ENCODE measurements at places on chromosomes 4 and X.

DNA sequence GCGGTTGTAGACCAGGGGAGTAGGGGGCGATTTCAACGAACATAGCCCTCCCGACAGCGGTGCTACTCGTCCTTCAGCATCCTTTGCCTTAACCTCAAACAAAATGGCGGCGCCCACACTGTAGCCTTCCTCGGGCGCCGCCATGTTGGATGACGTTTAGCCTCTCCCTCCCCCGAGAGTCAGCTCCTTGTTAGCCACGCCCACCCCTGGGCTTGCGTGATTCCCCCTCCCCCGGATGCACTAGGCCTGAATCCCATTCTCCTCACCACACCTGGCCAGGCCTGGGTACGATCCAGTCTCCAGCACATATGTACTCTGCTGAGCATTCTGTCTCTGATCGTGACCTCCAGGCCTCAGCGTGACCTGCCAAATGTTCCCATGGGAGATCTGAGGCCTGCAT lies 49.0 kb upstream of the ZNF157 start:
- no peak overlapping the region for H3K4me3 ChIP-seq
- no peaks in the 10 kb centered on the region for H3K27me3 ChIP-seq
- H3K36me3 ChIP-seq = no peaks in the 10 kb centered on the region
- H3K27ac ChIP-seq = no peak overlapping the region
- no peak for DNase-seq

GRCh38 chrX:96692890-96693289 lies 8.2 kb downstream of the DIAPH2 start:
- H3K4me3 ChIP-seq = no peak overlapping the region
- no peak overlapping the region for H3K27ac ChIP-seq
- DNase-seq = no peak
- H3K27me3 ChIP-seq = no peaks in the 10 kb centered on the region
- H3K4me1 ChIP-seq = no peaks in the 10 kb centered on the region
- H3K36me3 ChIP-seq = peaks cover 1% of the 10 kb centered on the region

DNA sequence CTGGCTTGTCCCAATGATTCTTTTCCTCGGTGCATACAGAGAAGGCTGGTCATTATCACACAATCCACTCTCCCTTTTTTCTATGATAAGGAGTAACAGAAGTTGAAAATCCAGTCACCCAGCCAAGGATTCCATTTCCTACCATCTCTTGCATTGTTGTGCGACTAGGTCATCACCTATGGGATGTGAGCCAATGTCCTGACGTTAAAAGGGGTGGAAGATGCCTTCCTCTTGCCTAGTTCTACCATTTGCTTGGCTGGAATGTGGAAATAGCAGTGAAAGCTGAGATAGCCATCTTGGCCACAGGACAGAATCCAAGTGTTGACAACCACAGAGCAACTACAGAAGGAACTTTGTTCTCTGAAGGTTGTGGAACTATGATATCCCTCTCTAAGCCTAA lies 132.2 kb upstream of the KIT start:
- no peak overlapping the region for H3K4me3 ChIP-seq
- H3K27me3 ChIP-seq = no peaks in the 10 kb centered on the region
- H3K36me3 ChIP-seq = no peaks in the 10 kb centered on the region
- no peaks in the 10 kb centered on the region for H3K4me1 ChIP-seq
- H3K27ac ChIP-seq = no peak overlapping the region

- no peaks in the 10 kb centered on the region for H3K27me3 ChIP-seq
- DNase-seq = peak; percentile 33
- H3K27ac ChIP-seq = peak overlapping the region; percentile 65
- H3K4me1 ChIP-seq = peaks cover 55% of the 10 kb centered on the region
- H3K4me3 ChIP-seq = peak overlapping the region; percentile 65
These were observed 175.3 kb downstream of the MAML3 start for GRCh38 chr4:139978692-139979091.

- peak; percentile 70 for DNase-seq
- H3K27ac ChIP-seq = peak overlapping the region; percentile 99
- H3K4me1 ChIP-seq = peaks cover 14% of the 10 kb centered on the region
These were observed 722 bp downstream of the NAAA start for GRCh38 chr4:75939890-75940691.

DNA sequence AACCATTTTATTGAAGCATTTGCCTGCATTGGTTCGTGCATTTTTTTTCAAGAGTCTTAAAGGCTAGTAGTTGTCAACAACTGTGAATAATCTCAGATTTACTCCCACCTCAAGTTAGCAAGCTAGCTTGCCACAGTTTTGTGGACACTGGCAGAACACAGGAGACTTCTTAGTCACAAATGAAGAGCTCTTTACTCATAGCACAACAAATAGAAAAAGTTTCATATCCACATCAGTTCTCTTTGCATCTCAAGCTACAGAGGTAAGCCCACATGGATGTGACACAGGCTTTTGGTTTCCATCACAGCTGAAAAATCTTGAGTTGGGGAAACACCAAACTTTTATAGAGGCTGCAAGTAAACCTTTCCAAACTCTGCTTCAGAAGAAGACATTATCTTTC lies 2315.7 kb upstream of the TENM3 start:
- H3K27me3 ChIP-seq = no peaks in the 10 kb centered on the region
- no peaks in the 10 kb centered on the region for H3K36me3 ChIP-seq
- no peak overlapping the region for H3K27ac ChIP-seq
- DNase-seq = no peak
- H3K4me1 ChIP-seq = no peaks in the 10 kb centered on the region

DNA sequence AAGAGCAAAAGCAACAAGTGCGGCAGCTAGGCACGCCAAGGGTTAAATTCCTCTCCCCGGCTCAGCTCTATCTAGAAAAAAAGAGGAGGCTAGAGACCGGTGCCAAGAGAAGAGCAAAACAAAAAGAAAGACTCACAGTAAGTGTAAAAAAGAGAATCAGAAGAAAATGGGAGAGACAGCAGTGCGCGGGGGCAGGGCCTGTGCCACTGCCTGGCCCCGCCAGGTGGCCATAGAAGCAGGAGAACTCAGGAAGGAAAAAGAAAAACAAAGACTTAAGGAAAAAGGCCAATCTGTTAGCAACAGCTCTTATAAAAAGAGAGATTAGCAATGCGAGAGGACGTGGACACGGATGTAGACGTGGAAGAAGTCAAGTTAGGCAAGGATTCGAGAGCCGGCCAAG lies 3.2 kb downstream of the ACOX3 start:
- no peaks in the 10 kb centered on the region for H3K27me3 ChIP-seq
- H3K36me3 ChIP-seq = peaks cover 11% of the 10 kb centered on the region
- DNase-seq = no peak
- H3K4me1 ChIP-seq = peaks cover 73% of the 10 kb centered on the region

DNA sequence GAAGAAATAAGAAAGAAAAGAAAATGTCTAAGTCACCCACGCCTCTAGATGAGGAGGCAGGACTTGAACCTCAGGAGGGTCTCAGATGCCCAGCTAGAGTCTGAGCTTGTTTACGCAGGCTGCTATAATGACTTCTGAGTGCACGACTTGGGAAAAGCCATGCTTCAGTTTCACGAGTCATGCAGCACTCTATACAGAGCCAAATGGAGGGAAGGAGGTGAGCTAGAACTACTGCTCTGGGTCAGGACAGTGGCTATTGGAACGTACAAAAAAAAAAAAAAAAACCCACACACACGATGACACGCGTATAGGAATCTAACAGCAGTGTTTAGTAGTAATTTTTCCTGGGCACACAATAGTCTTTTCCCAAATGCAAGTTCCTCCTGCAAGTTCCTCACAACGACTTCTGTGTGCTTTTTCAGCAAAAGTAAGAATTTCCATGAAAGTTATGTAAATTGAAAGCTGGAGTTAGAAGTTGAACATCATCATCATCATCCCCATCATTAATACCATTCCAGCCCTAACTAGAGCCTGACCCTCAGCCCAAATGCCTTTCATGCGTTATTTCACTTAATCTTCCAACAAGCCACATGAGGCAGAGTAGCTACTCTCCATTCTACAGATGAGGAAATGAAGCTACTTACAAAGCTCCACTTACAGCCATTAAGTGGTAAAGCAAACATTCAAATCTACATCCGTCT lies 36.6 kb downstream of the IRF2 start:
- H3K4me3 ChIP-seq = no peak overlapping the region
- H3K36me3 ChIP-seq = peaks cover 32% of the 10 kb centered on the region
- peaks cover 73% of the 10 kb centered on the region for H3K4me1 ChIP-seq
- H3K27me3 ChIP-seq = no peaks in the 10 kb centered on the region
- H3K27ac ChIP-seq = peak overlapping the region; percentile 72

DNA sequence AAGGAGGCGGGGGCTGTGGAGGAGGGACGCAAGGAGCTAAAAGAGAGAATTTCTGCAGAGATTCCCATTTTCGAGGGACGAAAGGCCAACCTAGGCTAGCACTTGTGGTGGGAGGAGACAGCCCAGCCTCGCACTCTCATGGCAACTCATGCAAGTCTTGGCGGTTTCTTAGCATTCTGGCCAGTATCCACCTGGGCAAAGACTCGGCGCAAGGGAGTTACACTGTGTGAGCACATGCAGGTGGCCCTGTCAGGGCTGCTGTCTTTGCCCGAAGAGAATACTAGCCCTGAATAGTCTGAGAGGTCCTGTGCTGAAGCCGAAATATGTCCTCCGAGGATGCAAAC lies 15.5 kb downstream of the MCF2 start:
- peak overlapping the region; percentile 38 for H3K4me3 ChIP-seq
- no peaks in the 10 kb centered on the region for H3K36me3 ChIP-seq
- no peak overlapping the region for H3K27ac ChIP-seq
- peaks cover 7% of the 10 kb centered on the region for H3K4me1 ChIP-seq

DNA sequence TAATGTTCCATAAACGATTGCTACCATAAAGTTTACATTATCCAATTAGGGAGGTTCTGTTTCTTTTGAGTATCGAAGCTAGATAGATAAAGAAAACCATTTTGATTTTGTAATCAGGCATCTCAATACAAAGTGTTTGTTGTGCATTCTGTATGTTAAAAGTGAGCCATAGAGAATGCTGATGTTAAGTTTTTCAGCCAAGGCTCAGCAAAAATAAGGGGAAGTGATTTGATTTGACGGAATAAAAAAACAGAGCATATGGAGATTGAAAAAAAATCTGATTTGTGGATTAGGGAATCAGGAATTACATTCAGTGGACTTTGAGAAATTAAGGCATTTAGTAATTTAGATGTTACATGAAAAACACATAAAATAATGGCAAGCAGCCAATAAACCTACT lies 314.8 kb downstream of the PPP3CA start:
- no peaks in the 10 kb centered on the region for H3K4me1 ChIP-seq
- H3K27ac ChIP-seq = no peak overlapping the region
- H3K36me3 ChIP-seq = peaks cover 69% of the 10 kb centered on the region

DNA sequence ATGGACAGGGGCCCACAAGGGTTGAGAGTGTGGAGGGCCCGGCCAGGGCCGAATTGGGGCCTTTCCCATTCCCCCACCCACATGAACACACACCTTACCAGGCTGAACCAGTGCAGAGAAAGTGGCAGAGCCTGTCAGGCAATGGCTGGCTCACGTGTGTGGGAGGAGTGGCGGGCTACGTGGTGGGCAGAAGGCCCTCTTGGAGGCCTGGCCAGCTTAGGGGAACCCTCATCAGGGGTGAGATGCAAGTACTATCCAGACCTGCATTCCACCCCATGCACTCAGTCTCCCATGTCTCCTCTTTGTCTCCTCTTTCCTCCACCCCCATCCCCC lies 965 bp downstream of the TCEAL4 start:
- no peak overlapping the region for H3K27ac ChIP-seq
- H3K4me3 ChIP-seq = peak overlapping the region; percentile 89
- no peaks in the 10 kb centered on the region for H3K36me3 ChIP-seq
- no peaks in the 10 kb centered on the region for H3K27me3 ChIP-seq
- H3K4me1 ChIP-seq = peaks cover 14% of the 10 kb centered on the region

DNA sequence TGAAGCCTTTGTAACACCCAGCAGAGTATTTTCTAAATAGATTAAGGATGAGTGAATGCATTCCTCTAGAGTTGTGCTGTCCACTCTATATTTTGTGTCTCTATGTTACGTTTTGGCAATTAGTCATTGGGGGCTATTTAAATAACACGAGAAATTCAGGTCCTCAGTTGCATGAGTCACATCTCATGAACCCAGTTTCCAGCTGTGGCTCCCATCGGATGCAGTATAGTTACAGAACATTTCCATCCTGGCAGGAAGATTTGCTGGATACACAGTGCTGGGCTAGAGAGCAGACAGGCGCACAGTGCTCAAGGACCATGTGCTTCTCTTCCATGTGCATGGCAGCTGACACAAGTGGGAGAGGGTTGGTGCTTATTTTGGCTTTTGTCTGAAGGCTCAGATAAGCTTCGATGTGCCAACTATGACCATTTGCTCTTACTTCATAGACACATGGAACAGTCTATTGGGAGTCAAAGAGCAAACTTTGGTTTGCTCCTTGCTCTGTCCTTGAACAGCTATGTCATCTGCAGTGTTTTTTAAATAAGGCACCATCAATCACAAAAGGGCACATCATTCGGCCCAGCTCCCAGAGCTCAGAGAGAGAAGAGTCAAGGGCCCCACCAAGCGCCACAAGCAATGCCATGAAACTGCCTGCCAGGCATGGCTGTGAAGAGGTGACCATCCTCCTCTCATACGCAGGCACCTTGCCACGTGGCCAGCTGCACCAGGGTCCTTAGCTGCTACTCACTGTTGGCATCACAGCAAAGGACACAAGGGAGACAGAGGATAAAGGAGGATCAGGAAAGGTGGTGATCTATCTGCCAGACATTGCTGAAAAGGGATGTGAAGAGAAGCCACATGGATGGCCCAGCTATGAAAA lies 8.1 kb upstream of the STS start:
- H3K4me1 ChIP-seq = peaks cover 9% of the 10 kb centered on the region
- no peak for DNase-seq
- H3K4me3 ChIP-seq = no peak overlapping the region
- no peaks in the 10 kb centered on the region for H3K27me3 ChIP-seq
- peaks cover 9% of the 10 kb centered on the region for H3K36me3 ChIP-seq

DNA sequence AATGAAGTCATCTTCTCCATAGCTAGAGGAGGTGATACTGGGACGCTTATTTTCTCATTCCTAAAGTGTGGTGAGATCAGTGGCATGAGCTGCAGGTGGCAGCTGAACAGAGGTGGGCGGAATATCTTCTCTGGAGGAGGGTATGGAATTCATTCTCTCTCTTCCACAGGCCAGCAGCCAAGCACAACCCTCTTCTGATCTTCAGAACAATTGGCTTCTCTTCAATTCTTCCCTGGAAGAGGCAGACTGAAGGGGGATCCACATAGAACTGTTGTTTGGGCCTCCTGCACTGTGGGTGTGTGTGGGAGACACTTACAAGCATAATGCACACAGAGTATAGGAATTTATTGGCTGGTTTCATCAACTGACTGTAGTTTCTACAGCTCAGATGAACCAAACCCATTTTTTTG lies 180.4 kb upstream of the RASGEF1B start:
- no peak for DNase-seq
- peak overlapping the region; percentile 36 for H3K27ac ChIP-seq
- H3K36me3 ChIP-seq = no peaks in the 10 kb centered on the region
- peaks cover 51% of the 10 kb centered on the region for H3K4me1 ChIP-seq

DNA sequence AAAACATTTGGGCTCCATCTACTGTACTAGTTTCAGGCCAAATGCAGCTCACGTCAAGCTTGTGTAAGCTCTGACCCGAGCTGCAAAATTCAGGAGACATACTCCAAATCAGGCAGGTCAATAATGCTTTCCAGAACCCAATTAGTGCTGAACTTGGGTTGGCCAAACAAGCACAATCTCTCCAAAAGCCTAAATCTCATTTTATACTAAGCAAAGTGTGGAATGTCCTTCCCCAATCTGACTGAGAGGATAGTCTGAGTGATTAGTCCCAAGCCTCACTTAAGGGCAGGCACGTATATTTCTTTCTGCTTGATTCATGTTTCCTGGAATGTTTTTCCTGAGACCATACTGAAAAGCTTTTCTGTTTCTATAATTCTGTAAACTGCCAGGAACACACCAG lies 79.9 kb downstream of the NKX6-1 start:
- no peaks in the 10 kb centered on the region for H3K36me3 ChIP-seq
- no peak for DNase-seq
- no peaks in the 10 kb centered on the region for H3K4me1 ChIP-seq

GRCh38 chr4:90318193-90318592 lies 191.0 kb downstream of the CCSER1 start:
- no peaks in the 10 kb centered on the region for H3K4me1 ChIP-seq
- DNase-seq = no peak
- no peak overlapping the region for H3K27ac ChIP-seq
- no peaks in the 10 kb centered on the region for H3K27me3 ChIP-seq
